Activated CD8-positive, alpha-beta memory T cell treated with anti-CD3 and anti-CD28 coated beads, Interleukin-2, amount 50 U/mL, for 4 hours (primary cell): ENCODE measurements at places on chromosomes 5 and 9.

DNA sequence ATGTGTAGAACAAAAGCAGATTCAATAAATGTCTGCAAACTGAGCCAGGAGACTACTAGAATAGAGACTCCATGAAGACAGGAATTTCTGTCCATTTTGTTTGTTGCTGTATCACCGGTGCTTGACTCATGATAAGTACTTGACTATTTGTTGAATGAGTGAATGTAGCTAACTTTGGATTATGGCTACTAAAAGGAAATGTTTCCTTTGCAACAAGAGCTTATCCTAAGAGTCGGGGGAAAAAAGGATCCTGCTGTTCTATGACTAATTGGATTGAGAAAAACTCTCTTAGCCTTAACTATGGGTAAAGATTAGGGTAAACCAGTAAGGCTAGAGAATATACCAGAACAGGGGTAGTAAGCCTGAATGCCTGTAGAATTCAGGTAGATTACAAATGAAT, 3.5 kb downstream of the PAIP1 start:
- DNase-seq: no peak

DNA sequence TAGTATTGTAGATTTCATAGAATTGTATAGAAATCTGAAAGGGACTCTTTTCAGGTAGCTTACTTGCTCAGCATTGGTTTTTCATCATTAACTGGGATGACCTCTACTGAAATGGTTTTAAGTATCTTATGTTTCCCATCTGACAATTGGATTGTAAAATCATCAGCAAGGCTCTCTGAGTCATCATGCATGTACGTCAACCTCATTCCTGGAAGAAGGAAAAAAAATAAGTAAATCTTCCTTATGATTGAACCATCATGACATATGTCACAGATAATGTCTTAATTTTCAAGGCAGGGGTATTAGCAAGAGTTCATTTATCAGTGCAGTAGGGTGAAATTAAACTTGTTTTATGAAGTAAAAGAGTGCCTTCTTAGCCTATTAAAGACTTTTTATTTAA, 74.9 kb upstream of the CER1 start:
- DNase-seq: no peak

DNA sequence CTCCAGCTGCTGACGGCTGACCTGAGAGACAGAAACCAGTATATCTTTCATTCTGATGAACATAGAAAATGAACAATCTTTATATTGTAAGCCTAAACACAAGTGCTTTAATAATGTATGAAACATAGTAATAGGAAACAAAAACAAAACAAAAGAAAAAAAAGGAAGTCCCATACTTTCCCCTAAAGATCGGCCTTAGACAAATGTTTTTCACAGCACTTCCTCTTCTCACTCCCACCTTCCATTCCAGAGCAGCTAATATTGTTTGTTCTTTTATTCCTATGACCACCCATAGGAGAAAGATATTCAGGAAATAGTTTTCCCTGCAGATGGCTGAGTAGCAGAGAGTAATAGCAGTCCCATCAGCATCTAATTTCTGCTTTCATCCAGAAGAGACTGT, 194.4 kb upstream of the SLC27A6 start:
- no peak for DNase-seq

- no peak for DNase-seq
Observed at GRCh38 chr5:141834331-141834730, 43.9 kb downstream of the PCDH1 start.
